NCI-H460 (cell line): ENCODE measurements at places on chromosomes 4 and X. TPM values are rescaled to one million over a fixed set of nuclear protein-coding genes. Genes with fewer than 3 reads are reported as not detected.

GPR82 gene
- not detected in 2 replicates for total RNA-seq

UCHL1 gene
- total RNA-seq, result 2,874 and 3,041 TPM in 2 replicates

MAGEA2B gene
- not detected in 2 replicates for total RNA-seq

PROM1 gene
- total RNA-seq, result 0.27 TPM in 1 of 2 replicates, not detected in the other

IL15 gene
- total RNA-seq, result 4.6 and 5.9 TPM in 2 replicates

DNA sequence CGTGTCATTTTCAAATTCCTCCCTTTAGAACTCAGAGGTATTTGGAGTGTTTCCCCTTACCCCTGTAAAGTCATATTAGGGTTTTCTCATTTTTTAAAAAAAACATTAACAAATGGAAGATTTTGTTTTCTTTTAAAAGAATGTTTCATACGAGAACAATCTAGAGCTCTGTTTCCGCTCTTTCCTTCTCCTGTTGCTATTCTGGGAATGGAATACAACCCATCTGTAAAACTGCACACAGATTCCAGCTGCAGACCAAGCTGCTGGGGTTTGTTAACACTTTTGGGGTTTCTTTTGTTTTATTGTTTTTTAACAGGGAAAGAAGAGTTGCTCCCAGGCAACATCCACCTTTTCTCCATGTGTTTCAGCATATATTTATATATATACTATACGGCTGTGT, 61.3 kb downstream of the HCCS start:
- no peak for DNase-seq

DNA sequence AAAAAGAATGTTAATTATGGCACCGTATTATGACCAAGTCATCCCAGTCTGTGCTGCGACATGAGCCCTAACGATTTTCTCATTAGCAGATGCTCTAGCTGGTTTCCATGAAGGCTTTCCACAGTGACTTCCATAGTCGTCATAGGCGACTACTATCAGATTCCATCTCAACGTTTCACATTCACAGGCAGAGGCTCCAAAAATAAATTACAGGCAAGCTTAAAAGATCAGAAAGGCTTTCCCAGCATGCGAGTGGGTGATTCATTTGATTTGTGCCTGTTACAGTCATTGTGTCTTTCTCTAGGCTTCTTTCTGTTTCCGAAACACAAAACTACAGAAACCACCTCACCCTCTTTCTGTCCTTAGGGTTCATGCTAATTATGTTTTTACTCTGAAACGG, 43.2 kb downstream of the PALLD start:
- peak; percentile 75 for DNase-seq

GRCh38 chr4:83556006-83556707, 20.2 kb downstream of the GPAT3 start:
- no peak for DNase-seq

DNA sequence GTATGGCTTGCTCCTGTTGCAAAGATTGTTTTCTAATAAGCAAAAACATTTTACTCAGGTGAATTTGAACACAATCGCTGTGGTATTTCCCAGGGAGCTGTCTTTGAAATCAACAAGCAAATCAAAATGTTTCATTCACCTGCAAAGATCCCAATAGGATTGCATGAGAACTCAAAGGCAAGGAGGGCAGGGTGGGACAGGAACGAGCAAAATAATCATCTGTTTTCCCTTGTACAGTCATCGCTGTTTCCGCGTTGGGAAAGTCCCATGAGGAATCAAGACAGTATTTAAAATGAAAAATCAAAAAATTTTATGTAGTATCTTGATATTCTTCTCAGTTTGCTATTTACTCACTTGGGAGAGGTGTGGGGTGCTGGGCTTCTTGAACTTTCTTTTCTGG, 198.8 kb downstream of the STIM2 start:
- no peak for DNase-seq

DNA sequence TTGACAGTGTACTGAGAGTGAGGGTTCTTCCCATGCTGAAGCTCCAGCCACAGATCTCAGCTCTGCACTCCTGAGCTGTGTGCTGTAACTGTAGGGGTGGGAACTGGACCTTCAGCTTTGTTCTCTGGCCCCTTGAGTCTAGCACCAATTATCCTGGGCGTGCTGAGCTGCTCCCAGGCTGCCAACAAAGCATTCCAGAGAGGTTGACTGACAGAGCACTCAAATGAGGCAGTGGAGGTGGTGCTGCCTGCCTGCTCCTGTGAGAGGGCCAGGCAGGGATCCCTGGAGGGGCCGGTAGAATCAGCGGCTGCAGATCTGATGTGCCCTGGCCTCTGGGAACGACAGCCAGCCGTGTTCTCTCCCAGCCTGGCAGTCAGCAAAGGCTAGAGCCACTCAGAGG, 375.7 kb upstream of the AADAT start:
- DNase-seq, result no peak

DNA sequence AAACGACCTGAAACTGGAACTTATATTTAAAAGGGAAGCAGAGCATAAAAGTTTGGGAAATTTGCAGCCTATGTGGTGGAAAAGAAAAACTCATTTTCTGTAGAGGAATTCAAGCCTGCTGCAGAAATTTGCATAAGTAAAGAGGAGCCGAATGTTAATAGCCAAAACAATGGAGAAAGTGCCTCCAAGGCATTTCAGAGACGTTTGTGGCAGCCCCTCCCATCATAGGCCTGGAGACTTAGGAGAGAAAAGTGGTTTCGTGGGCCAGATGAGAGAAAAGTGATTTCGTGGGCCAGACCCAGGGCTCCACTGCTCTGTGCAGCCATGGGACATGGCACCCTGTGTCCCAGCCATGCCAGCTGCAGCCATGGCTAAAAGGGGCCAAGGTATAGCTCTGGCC, 361.9 kb downstream of the PCDH19 start:
- no peak for DNase-seq

GRCh38 chr4:26807330-26807729, 53.3 kb upstream of the STIM2 start:
- no peak for DNase-seq

GRCh38 chr4:82524570-82525152, 37.1 kb downstream of the TMEM150C start:
- DNase-seq, result no peak

DNA sequence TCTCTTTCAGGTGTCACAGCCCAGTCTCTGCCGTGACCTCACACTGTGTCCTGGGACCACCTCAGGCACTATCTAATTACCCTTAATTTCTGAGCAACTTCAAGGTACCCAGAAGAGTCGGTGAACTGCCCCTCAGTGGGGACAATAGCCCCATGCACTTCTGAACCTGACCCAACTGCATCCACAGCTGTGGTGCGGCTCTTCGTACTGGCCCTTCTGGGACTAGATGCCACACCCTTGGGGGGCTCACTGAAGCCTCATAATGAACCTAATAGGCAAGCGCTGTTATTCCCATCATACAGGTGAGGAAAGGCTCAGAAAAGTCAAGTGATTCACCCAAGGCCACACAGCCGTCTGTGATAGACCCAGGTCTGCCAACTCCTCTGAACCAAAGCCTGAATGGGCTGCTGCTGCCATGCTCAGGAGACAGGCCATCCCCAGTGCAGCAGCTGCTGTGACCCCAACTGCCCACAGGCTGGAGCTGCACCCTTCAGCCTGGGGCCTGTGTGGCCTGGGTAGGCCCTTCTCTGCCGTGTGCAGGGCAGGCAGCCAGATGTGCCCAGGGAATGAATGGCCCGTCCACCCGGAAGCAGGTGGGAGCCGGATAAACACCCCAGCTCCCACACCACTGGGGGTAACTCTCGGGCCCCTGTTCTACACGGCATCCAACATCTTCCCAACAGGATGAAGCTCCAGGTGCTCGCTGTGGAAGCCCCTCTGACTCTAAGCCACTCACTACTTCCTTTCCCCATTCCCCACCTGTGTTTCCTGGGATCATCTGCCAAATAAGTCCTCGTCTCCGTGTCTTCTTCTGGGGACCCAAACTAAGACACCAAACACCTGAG, 35.9 kb downstream of the HMX1 start:
- DNase-seq, result no peak
